ENCODE measurements at places on chromosomes 1 and 21.

DNA sequence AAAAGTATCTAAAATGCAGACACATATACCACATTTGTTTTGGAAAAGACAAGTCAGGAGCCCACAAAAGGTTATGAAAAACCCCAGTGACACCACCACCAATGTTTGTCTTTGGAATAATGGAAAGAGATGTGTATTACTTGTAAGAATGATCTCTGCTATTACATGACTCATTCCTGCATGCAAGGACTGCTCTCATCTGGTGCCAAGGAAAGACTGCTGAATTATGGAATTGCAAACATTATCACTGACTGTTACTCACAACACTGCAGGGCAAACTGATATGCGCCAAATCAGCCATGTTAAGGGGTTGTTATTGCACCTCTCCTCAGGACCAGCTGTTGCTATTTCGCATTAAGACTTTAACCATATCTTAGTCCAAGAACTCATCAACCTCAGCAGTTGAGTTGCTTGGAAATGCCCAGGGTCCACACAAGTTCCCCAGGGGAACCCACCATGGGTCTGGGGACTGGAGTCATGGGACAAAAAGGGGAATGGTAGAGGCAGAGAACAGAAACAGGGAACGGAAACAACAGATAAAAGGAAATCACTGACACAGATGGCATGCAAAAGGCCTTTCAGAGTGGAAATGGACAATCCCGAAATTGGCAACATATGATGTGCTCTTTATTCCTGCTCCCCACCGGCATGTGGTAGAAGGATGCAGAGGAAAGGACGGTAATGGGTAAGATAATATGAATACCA, 34.4 kb downstream of the CAPZB start:
- peak; percentile 97 for DNase-seq

GRCh38 chr1:63679076-63679475, 85.9 kb downstream of the PGM1 start:
- DNase-seq = peak; percentile 73

DNA sequence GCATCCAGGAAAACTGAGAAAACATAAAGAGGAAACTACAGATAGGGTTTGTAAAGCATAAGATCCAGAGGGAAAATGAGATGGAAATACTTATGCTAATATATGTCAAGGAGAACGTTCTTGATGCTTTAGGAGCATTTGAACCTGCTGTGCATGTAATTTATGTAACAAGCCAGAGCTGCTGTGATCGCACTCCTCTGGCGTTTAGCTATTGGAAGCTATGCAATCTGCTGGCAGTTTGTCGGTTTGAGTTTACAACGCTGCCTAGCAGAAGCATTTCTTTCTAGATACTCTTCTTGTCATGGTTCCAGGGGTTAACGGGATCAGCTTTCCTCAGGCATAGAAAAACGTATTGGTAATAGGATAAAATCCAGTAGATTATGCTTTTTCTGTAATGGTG, 182.7 kb downstream of the KCNH1 start:
- DNase-seq = no peak

DNA sequence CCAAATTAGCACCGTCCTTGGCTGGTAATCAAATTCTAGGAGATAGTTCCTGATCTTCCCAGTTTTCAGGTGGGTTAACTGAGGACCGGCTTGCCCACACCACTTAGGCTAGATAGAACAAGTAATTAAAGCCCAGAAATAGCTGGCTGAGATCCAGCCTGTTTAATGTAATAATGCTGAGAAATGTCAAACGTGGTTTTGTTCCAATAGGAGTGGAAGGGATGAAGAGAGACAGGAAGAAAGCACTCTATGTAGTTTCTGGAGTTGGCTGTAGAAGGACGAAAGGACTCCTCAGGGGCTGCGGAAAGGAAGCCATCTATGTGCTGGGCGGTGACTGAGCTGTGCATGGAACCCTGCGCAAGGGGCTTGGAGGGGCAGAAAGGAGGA, 18.6 kb downstream of the NAV1 start:
- DNase-seq = no peak
